ENCODE measurements at places on chromosomes 13 and 19. TPM values are rescaled to one million over a fixed set of nuclear protein-coding genes. Genes with fewer than 3 reads are reported as not detected.

DNA sequence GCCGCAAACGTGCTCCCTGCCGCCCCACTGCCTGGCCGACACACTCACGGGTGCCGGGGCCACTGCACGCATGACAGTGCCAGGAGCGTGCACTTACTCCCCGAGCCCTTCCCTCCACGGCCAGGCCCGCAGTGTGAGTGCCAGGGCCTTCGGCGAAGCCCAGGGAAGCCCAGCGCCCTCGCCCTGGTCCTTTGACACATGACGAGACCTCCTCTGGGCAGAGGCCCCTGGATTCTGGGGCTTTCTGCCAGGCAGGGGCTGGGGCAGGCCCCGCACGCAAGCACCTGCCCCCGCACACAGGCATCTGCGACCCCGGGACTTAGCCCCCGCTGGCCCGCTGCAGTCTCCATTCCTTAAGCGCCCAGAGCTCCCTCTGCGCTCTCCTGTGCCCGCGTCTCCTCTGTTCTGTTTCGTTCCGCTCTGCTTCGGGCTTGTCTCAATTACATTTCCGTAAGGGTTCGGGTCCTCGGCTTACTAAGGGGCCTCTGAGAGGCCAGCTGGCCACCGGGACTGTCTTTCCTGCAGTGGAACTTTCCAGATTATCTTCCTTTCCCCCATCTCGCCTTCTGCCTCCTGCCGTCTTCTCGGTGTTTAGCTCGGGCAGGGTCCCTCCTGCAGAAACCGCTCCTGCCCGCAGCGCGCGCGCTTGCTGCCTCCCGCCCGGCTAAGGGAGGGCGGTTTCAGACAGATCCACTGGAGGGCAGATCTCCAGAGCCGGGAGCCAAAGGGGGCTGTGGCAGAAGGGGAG lies 98.8 kb downstream of the ING1 start:
- DNase-seq = no peak

The CALR gene
- total RNA-seq = 994 TPM

DNA sequence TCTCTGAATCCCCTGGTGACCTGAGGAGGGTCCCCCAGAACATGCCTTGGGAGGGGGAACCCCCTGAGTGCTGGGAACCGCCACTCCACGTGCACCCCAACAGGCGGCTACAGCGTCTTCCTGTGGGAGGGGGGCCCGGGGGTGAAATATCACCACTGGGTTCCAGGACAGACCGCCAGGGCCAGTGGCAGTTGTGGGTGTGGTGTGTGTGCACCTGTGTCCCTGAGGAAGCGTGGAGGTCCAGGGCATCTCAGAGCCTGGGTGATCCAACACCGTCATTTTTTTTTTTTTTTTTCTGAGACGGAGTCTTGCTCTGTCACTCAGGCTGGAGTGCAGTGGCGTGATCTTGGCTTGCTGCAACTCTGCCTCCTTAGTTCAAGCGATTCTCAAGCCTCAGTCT lies 4.2 kb downstream of the ADGRE5 start:
- DNase-seq = peak; percentile 81

DNA sequence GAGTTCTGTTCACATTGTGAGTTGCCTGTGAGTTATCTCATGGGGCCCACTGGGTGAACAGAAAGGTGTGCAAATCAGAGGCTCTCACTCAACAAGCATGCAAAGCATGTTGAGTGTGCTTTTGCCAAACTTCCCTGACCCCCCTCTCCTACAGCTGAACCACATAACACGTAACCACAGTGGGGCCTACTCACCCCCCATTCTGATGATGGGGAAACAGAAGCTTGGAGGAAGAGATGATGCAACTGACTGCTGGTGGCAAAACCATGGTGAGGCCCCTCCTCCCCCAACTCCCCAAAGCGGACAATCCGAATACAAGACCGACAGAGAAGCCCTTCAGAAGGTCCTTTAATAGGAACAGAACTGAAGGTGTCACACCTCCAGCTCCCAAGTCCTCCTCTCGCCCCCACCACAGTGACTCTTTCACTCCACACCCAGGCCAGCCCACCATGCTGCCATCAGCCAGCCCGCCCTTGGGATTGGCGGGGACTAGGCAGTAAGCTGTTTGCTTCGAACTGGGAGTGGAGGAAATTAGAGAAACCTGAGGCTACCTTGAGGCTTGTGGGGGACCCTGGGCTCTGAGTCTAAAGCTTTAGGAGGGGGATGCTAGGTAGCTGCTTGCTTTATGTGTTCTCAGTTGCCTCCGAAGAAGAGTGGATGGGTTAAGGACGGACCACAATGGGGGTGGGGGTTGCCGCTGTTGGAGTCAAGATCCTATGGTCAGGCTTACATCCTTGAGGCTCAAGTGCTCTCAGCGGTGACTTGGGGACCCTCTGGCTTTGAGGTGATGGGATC lies 3.8 kb downstream of the ZNF784 start:
- DNase-seq = no peak

The ALOX5AP gene
- total RNA-seq = 33.4 TPM

The OR4F17 gene
- total RNA-seq = not detected

GRCh38 chr19:35093430-35093829 lies 22.2 kb upstream of the FXYD3 start:
- no peak for DNase-seq

The ZNF221 gene
- total RNA-seq = 0.58 TPM

DNA sequence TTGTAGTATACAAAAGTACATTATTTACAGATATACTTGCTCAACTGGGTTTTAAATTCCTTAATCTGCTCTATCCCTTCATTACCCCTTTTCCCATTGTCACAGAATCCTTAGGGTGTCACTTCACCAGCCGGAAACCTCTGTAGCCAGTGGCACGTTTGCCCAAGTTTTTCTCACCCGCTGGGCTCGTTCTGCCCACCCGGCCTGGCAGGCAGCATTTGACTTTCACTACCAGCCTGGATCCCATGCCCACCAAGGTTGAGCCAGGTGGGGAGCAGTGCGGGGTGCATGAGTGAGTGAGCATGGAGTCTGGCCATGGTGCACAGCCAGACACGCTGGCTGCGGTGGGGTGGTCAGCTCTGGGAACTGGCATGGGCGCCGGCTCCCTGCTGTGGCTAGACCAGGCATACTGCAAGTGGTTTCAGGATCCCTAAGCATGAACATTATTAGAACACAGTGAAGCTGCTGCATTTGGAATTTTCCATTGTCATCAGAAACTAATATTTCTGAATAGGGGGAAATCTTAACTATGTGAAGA lies 98.3 kb downstream of the NALCN start:
- DNase-seq = no peak

The GPC6 gene
- not detected for total RNA-seq

DNA sequence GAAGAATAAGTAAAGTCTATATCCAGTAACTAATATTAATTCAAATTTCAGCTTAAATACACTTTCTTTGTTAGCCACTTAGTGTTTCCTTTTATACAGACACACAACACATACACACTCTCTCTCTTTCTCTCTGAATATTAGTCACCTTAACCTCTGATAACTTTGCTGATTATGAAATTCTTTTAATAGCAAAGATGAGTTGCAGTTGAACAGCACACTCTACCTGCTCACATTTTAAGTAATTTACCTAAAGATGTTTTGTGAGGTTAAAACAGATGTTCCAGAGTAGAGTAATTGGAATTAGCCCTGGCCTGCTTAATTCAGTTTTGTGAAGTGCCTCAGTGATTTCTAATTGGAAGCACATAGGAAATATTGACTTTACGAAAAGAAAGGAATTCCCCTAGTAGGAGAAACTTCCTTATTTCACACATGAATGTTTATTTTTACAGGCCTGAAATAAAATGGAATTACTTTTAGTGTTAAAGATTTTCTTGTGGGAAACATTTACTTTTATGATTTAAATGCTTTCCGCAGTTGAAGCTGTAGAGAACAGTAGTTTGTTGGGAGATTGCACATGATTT lies 184.3 kb downstream of the MYO16 start:
- no peak for DNase-seq

- no peak for DNase-seq
Observed at GRCh38 chr19:391726-392374, 17.1 kb downstream of the C2CD4C start.
